Ovary (tissue), 10 donors: ENCODE measurements at places on chromosomes 2 and 18. TPM values are rescaled to one million over a fixed set of nuclear protein-coding genes. Genes with fewer than 3 reads are reported as not detected.

Gene MYOM1
- total RNA-seq = 7.3 TPM

Gene TUBA3E
- total RNA-seq = not detected

Gene CFAP65
- 19.6 TPM for total RNA-seq

Gene KCNG2
- total RNA-seq = 0.17 TPM

Gene POLR1B
- total RNA-seq = 13.9 TPM

Gene SP140L
- 15.6 TPM for total RNA-seq

Gene RIT2
- not detected for total RNA-seq

- no peak for DNase-seq
Observed at GRCh38 chr2:15042801-15043217, 410.3 kb downstream of the LRATD1 start.

GRCh38 chr2:239800785-239801386, 224.3 kb downstream of the NDUFA10 start:
- peak; percentile 5 for DNase-seq

GRCh38 chr2:20602803-20603202, 48.1 kb downstream of the HS1BP3 start:
- no peak for DNase-seq

DNA sequence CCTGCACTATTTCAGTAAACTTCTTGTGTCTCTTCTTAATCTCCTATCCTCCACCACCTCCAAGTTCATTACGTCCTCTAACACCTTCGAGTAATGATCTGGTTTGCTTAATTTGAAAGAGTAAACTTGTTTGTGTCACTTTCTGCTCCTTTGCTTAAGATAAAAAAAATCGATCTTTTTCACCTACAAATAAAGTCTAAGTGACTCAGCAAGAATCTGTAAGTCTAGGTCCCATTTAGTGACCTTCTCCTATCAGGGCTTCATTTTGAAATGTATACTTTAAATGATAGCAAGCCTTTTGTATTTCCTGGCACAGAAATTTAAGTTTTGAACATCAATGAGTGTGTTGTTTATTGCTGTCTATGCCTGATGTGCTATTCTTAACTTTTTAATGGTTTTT, 260.9 kb upstream of the TFPI start:
- no peak for DNase-seq

DNA sequence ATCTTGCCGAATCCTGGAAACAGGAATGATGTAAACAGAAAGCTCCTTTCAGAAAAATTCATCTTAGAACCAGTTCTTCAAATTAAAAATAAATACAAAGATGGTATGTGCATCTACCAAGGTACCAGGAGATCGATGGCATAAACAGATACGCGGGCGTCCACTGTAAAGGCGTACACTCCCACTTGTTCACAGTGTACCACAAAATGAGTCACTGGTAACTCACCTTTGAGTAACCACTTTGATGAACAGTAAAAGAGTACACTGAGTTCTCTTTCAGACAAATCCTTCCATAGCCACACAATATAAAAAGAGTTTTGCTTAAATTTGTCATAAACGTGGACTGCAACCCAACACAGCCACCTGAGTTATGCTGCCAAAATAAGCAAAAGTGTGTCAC, 128.3 kb downstream of the DNER start:
- DNase-seq = no peak

- no peak for DNase-seq
Observed at GRCh38 chr2:46364797-46365457, 67.7 kb downstream of the EPAS1 start.

- no peak for DNase-seq
Observed at GRCh38 chr18:54822872-54823845, 5.1 kb upstream of the RAB27B start.

DNA sequence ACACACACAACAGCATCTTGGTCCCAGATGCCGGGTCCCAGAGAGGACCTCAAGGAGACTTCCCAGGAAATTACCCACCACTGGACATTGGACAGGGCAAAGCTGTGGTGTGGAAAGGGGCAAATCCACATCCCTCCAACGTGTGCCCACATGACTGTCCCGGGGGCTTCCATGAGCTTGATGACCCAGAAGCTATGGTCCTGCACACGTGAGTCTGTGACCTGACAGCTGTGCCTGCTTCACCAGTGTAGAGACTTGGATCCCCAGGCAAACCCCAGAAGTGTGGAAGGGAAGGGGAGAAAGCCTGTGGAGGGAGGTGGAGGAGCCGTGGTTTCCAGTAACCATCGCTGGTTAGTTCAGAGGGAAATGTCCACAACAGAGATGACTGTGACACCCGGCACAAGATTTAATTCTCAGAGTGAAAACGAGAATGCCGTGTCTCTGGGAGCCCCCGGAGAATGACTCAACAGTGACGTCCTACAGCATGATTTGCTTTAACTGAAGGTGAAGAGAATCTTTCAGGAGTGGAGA, 19.1 kb upstream of the GPR55 start:
- DNase-seq = no peak

DNA sequence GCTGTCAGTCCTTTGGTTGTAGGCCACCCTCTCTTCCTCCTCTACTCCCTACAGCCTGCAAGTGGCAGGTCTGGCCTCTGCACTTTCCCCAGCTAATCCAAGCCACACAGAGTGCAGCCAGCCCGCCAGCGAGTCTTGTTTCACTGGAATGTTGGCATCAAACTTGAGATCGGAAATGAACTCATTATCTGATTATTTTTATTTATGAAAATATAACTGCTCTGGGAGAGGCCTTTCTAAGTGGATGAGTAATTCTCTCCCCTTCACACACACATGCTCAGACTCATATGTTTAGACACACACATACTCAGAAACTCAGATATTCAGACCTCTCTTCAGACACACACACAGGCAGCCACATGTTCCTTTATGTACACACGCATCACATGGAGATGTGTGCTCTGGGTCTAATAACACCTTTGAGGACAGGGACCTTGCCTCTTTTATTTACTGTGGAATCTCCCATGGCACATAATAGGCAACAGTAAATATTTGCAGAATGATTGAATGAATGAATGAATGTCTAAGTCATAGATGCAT, 151.3 kb downstream of the ZFP36L2 start:
- DNase-seq = peak; percentile 71

DNA sequence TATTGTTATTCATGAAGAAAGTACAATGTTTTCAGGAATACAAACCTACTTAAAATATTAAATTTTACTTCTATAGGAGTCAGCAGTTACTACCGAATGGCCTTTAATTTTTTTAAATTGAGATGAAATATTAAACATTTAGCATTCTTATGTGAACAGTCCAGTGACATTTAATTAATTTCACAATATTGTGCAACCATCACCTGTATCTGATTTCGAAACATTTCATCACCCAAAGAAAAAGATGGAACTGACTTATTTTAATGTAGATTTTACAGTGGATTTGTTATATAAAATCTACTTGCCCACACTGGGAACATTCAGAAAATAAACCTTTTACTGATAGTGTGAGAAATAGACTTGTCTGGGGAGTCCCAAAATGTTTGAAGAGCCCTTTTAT, 585.2 kb upstream of the LINC00305 start:
- no peak for DNase-seq

DNA sequence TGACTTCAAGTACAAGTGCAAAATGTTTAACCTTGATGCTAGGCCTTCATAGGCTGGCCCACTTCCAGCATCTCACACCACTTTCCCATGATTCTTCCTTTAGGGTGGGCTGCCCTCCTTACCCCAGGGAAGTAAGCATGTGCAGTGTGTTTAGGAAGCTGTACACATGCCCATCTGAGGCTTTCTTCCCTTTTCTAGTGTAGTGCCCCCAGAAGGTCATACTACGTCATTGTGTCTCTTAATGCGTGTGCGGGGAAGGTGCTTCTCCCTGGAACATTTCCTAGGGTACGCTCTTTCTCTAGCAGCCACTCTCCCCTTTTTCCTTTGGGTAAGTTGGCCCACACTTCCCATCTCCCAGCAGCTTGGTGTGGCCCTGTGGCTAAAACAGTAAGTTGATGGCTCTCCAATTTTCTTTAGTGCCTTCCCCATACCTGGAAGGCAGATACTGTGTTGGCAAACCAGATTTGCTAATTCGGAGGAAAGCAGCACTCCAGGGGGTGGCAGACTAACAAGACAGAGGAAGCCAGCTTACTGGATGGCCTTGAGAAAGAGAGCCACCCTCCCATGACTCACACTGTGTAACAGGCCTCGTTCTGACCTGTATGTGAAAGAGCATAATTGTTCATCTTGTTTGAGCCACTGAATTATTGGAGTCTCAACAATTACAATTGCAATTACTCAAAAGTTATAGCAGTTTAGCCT, 1.1 kb upstream of the SULT6B1 start:
- DNase-seq = peak; percentile 68

DNA sequence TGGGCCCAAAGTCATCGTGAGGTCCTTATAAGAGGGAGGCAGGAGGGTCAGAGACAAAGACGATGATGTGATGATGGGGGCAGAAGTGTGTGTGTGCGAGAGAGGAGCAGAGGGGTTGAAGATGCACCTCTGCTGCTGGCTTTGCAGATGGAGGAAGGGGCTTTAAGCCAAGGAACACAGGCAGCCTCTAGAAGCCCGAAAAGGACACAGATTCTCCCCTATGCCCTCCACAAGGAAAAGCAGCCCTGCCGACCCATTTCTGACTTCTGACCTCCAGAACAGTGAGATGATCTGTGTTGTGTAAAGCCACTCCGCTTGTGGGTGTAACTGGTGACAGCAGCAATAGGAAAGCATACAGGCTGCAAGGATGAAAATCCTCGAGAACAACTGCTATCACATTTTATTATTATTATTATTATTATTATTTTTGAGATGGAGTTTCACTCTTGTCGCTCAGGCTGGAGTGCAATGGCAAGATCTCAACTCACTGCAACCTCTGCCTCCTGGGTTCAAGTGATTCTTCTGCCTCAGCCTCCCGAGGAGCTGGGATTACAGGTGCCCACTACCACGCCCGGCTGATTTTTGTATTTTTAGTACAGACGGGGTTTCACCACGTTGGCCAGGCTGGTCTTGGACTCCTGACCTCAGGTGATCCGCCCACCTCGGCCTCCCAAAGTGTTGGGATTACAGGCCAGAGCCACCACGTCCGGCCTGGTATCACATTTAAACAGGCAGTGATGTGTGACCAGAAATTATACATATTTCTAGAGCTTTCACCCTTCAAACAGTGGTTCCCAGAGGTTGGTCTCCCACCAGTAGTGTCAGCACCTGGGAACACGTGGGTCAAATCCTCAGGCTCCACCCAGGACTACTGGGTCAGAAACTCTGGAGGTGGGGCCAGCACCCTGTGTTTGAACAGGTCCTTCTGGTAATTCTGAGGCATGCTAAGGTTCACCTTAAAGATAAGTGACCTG, 170.5 kb downstream of the TGIF1 start:
- no peak for DNase-seq

GRCh38 chr18:59669872-59670657, 27.2 kb downstream of the CCBE1 start:
- DNase-seq = no peak

- no peak for DNase-seq
Observed at GRCh38 chr2:168200930-168201583, 46.3 kb downstream of the STK39 start.

DNA sequence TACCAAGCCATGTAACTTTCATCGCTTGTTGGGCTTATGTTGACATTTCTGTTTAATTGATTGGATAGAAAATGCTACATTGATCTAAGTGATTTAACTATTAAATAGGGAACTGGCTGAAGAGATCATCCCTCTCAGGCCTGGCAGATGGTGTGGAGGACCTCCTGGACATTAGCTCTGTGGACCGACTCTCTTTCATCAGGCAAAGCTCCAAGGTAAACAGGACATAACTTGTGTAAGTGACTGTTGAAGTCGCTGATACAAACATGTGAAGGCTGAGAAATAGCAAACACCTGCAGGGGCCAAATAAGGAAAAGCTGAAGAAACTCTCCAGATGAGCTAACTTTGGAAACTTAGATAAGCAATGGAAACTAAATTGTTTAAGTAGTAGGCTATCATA, 68.8 kb downstream of the UNC80 start:
- no peak for DNase-seq

DNA sequence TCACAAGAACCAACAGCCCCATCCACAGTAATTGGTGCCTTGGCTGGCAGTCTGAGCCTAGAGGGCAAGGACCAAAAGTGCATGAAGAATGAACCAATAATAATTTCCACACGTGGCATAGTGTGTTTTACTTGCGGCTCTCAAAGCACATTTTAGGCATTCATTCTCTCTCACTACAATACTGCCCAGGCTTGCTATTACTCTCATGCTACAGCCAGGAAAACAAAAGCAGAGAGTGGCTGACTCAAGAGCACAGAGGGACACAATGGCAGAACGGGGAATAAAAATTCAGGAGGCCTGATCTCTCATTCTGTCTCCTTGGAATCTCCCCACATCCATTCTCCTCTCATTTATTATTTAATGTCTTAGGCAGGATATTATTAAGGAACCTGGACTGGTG, 57.0 kb upstream of the NOL4 start:
- DNase-seq = no peak

GRCh38 chr2:231706731-231707624, 1.3 kb upstream of the PTMA start:
- DNase-seq = peak; percentile 99

DNA sequence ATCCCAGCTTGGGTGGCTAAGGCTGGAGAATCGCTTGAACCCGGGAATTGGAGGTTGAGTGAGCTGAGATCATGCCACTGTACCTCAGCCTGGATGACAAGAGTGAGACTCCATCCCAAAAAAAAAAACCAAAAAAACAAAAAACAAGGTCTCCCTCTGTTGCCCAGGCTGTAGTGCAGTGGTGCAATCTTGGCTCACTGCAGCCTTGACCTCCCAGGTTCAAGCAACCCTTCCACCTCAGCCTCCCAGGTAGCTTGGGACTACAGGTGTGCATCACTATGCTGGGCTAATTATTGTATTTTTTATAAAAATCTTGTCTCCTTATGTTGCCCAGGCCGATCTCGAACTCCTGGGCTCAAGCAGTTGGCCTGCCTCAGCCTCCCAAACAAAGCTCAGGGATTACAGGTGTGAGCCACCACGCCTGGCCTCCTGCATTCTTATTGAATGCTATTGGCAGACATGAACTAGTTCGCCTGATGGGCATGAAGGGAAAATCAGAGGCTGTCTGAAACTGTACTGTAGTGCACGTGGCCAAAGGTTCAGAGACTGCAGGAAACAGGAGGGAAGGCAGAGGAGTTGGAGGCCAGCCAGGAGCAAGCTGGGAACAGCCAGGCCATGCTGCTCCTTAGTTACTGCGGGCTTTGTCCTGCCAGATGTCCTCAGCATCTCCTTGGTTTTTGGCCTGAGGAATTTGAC, 16.0 kb upstream of the ASXL2 start:
- no peak for DNase-seq

DNA sequence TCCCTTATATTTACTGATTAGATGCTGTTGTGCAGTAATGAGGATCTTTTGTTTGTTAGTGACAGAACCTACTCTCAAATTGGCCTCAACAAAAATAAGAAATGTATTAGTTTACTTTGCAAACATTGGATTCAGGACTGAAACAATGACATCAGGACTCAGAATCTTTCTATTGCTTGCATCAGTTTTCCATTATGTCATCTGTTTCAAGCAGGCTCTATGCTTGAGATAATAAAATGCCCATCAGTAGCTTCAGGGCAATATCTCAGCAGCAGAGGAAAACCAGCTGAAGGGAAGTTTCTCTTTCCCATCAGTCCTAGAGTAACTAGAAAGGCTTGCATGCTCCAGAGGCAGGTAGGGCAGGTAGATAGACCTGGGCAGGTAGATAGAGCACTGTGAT, 375.5 kb upstream of the SLC8A1 start:
- DNase-seq = no peak
